Hair follicular keratinocyte (primary cell): ENCODE measurements at places on chromosomes 1 and 21. TPM values are rescaled to one million over a fixed set of nuclear protein-coding genes. Genes with fewer than 3 reads are reported as not detected.

Gene FCMR
- 3.3 and 4.8 TPM in 2 replicates for total RNA-seq

Gene SH3BGR
- total RNA-seq, result 0.46 and 0.70 TPM in 2 replicates

Gene FAM78B
- total RNA-seq, result 0.04 TPM in 1 of 2 replicates, not detected in the other

Gene FOXE3
- total RNA-seq, result not detected in 2 replicates

Gene CR1L
- not detected in 2 replicates for total RNA-seq

Gene COL6A2
- 5.5 and 72.0 TPM in 2 replicates for total RNA-seq

Gene AMIGO1
- 0.15 and 0.55 TPM in 2 replicates for total RNA-seq
